Stimulated activated CD8-positive, alpha-beta memory T cell treated with anti-CD3 and anti-CD28 coated beads, Interleukin-7, amount 100 ng/mL, for 4 hours (primary cell): ENCODE measurements at places on chromosomes 7 and 10.

DNA sequence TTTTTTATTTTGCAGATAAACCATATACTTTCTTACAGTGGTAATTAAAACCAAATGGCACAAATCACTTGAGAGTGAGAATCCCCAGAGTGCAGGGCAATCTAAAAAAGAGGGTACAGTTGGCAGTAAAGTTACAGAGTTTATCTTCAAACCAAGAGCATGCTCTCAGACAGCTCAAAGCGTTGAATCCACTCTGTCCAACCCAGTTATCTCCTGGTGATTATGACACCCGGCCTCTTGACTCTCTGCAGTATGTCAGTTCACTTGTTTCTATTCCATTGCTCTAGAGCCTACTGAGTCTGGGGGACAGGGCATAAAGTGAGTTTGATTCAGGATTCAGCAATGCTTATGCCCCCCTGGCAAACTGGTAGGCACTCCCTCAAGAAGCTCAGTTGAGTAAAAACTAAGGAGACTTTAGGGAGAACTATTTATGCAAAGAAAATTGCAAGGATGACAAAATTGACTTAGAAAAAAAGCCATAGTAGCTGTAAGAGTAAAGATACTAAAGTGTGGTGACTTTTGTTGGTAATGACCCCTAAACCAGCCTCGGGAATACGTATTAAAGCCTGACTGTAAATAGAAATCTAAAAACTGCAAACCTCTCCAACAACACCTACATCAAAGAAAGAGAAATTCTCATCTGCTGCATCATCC, 55.5 kb downstream of the COL1A2 start:
- no peak for DNase-seq

DNA sequence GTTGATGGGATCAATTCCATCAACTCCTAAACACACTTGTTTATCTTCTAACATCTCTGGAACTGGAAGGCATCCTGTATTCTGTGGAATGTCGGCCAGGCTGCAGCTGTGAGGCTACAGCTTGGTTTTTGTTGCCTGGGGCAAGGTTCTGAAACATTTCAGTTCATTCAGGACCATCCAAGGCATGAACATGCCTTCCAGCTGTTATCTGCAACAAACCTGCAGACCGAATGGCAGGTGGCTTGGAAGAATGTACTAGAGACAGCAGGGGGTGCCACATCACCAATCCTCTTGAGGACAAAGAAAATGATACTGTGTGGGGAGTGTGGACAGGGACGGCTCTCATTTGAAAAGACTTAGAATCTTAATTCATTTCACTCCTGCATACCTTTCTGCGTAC, 12.4 kb downstream of the PAPOLB start:
- no peak for DNase-seq

GRCh38 chr7:120056227-120056626, 216.7 kb upstream of the KCND2 start:
- DNase-seq: no peak

GRCh38 chr10:95478935-95479334, 82.2 kb downstream of the SORBS1 start:
- DNase-seq: no peak

DNA sequence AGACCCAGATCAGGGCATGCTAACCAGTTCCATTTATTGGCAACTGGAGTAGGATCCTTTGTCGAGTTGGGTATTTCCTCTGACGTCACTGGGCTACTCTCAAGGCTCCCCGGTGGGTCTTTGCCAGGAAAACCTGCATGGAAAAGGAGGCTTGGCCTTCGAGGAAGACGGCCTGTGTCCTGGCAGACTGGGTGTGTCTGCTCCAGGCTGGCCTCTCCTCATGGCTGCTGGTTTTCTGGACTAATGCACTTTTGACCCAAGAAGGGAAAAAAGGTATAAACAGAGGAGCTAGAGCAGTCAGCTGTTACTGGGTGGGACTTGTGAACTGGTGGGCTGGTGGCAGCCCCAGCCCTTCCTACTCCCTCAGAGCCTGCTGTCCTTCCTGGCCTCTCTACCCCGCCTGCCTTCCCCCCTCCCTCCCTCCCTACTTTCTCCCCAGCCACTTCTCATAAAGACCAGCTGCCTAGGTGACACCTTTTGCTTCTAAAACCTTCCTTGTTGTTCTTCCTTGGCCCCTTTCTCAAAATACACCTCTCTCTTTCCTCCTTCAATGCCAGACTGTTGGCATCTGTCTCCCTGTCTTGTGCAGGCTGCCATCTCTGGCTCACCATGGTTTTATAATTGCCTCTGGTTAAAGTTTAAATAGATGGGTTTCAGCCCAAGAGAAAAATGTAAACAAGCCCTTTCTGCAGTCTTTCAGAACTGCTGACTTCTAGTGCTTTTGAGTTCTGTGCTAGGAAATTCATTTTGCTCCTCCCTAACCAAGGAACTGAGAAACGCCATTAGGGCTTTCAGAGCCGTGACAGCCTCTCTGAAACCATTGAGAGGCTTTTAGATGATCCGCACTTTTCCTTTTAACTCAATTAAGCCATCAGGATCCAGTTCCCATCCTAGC, 101.8 kb upstream of the MKLN1 start:
- DNase-seq: no peak

DNA sequence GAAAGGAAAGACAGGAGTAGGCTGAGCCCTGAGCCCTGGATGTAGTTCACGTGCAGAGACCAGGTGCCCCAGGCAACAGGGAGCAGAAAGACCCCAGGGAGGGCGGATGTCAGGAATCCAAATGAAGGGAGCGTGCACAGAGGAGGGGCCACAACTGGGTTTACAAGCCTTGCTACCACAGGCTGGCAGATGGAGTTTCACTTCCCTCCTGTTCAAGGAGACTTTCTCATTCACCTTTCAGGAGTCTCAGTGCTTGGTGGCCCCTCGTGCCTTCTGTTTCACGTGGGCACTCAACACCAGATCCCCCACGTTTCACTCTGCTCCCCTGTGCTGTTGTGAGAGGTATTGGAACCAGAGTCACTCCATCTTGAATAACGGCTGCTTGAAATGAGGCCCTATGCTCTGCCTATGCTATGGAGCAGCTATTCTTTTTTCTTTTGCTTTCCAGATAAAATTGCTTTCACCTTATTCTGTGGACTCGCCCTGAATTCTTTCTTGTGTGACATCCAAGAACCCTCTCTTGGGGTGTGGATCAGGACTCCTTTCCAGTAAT, 601.4 kb upstream of the IGFBP3 start:
- no peak for DNase-seq

DNA sequence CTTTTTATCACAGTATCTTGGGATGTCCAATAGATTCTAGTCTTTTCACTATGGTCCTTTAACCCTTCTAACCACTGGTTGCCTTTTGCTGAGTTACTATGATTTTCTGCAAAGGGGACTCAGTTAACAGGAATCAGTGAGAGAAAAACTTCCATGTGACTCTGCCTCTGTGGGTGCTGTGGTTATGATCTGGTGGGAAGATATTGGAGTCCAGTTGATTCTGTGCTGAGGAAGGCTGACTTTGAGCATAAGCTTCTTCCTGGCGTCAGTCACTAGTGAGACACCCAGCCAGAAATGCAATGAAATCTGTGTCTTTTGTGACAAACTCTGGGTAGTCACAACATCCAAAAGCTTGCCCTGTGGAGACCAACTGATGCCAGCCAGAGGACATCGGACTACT, 648.0 kb downstream of the SUGCT start:
- DNase-seq: no peak

DNA sequence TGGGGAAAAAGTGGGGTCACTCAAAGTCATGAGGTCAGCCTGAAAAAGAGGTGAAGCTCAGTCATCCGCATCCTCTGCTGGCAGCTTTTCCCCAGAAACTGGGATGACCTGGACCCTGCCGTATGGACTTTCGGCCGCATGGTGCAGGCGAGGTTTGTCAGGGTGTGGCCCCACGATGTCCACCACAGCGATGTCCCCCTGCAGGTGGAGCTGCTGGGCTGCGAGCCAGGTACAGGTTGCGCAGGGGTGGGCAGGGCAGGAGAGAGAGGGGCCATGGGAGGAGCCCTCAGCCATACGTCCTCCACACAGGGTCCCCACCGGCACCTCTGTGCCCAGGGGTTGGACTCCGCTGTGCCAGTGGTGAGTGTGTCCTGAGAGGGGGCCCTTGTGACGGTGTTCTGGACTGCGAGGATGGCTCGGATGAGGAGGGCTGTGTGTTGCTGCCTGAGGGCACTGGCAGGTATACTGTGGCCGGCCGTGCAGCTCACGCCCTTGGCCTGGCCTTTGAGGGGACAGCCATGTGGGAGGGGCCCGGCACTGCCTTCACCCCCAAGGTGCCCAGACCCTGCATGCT, 23.0 kb upstream of the ZNF467 start:
- DNase-seq: no peak

DNA sequence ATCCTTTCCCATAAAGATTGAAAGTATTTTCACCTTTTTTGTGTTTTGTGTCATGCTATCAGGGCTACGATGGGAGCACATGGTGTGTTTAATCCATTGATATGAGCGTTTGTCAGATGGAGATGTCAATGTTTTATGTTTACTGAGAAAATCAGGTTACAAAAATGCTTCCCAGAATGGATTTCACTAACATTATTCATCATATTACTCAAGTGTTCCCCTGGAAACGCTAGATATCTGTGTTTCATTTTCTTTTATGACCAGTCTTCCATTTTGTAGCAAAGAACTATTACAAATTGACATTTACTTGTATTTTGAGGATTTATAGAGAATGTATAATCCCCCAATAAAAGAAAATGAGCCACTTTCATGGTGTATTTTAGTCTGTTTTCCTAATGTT, 293.5 kb upstream of the AKR1E2 start:
- no peak for DNase-seq
